ENCODE measurements at places on chromosomes 3 and 15.

DNA sequence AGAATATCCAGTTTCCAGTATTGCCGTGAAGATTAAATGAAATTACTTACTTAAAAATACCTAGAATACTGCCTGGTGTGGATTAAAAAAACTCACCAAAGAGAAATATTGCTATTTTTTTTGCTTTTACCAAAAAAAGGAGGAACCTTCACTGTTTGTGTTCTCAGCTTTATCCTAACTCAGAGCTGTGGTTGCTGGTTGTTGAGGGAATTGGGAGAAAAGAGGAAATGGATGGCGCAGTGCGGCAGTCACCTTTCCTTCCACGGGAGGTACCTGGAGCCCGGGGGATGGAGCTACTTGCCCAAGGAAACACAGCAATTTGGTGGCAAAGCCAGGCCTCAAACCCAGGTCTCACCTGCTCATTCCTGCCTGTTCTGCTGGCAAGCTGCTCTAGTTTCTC is 270.3 kb downstream of the RPLP1 start:
- no peak for DNase-seq

DNA sequence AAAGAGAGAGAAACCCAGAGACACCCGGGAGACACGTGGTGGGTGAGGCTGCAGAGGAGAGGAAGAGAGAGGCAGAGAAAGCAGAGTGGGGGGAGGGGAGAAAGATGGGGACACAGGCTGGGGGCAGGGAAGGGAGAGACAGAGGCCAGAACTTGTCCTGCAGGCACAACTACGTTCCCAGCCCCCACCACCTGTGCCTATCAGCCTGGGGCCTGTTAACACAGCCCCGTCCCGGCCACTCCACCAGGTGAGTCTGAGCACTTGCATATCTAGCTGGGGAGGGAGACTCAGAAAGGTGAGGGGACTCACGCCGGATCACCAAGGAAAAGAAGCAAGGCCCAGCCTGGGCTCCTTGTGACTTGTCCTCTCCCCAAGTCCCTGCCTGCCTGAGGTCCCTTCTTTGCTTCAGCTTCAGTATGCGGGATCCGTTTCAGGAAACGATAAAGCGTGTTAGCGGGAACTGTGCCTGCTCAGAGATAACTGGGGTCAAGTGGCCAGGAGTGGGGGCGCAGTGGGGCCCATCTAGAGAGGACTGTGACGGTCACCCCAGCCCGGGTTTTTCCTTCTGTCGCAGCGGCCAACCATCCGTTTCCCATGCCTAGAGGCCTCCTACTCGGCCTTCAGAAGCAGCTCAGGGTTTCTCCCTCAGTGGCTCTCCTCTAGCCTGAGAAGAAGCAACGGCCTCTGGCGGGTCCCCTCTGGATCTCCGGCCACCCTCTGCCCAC is 10.3 kb downstream of the LINGO1 start:
- DNase-seq = no peak

DNA sequence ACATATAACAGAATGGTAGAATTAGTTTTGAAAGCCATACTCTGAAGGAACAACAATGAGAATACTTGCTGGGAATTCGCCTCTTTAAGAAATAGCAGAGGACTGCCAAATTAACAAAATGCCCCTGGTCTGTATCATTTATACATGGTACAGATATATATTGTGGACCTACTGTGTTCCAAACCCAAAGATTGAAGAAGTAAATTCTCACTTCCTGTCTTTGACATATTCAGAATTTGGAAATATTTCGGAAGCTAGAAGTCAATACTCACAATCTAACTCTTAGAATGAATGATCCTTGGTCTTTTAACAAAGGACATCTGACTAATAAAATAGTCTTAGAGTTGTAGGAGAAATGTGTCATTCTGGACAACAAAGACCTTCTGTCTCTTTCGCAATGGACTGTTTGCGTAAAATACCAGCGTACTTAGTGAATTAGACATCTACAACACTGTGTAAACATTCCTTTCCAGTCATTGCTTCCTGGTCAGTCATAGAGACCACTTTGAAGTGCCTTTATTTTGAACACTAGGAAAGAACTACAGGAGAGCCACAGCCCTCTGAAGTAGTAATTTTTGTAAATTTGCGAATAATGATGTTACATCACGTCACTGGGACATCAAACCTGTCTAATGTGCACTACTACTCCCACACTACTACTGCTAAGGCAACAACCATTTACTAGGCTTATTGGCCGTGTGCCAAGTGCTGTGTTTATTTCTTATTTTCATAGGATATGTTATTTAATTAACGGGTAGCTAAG is 68.0 kb downstream of the CHL1 start:
- DNase-seq = no peak

DNA sequence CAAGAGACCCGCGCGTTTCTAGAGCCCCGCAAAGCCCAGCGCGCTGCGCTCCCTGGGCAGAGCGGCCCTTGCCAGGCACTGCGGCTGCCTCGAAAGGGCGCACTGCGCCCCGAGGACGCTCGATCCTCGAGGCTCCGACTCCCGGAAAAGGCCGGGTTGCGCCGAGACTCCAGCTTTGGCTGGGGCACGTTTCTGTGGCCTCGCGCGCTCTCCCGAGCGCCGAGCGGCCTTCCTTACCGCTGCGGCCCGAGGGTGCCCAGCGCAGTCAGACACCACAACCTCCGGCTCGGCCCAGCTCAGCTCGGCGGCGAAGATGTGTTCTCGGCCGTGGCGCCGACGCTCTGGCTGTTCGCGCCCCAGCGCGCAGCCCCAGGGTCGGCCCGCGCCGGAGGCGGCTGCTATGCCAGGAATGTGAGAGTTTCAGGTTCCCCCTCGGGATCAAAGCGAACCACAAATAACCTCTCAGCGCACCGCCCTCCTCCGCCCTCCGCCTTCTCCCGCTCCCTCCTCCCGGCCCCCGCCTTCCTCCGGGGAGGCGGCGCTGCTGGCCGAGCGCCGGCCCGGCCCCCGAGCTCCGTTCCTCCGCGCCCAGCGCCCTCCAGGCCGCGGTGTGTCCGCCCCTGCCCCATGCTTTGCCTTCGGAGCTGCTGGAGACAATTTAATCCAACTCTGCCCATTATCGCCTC is at the start of gene AMOTL2:
Gene AMOTL2 (minus strand): TSS at position 343 of the 686 bp plus-strand sequence. CDS start 3,014 bp downstream, outside the sequence.
- DNase-seq = peak; percentile 26

- DNase-seq = no peak
These were observed 26.5 kb upstream of the PSMD6 start for GRCh38 chr3:64049832-64050231.

- no peak for DNase-seq
These were observed 110.7 kb downstream of the LRRC49 start for GRCh38 chr15:71003319-71003718.

All from GM18507 (cell line).